ENCODE measurements at places on chromosomes 2 and 18. TPM values are rescaled to one million over a fixed set of nuclear protein-coding genes. Genes with fewer than 3 reads are reported as not detected.

Gene TRIM54
- total RNA-seq = 1.3 TPM

Gene OBSL1
- total RNA-seq = 23.3 TPM

Gene COL3A1
- total RNA-seq = 0.09 TPM

Gene FRZB
- 0.12 TPM for total RNA-seq

Gene RTP5
- total RNA-seq = not detected

Gene HOXD3
- total RNA-seq = 0.20 TPM

Gene EN1
- total RNA-seq = 0.70 TPM

Gene B3GNT2
- total RNA-seq = 30.6 TPM

Gene TMEM247
- total RNA-seq = not detected

Gene GKN2
- total RNA-seq = 2.2 TPM

Gene AMER3
- not detected for total RNA-seq

Gene INPP1
- total RNA-seq = 29.4 TPM

Gene CYTIP
- not detected for total RNA-seq

Gene ACADL
- not detected for total RNA-seq

Gene PROKR1
- total RNA-seq = not detected

Gene DNAJB2
- total RNA-seq = 32.8 TPM

Gene SERPINB12
- not detected for total RNA-seq

Gene GRHL1
- 1.3 TPM for total RNA-seq

Gene DCTN1
- total RNA-seq = 144 TPM

Gene CCDC178
- not detected for total RNA-seq

Gene UGT1A5
- not detected for total RNA-seq

Gene TMEM131
- total RNA-seq = 13.6 TPM

Gene AFF3
- total RNA-seq = not detected

Gene ARHGAP25
- total RNA-seq = 0.34 TPM

Gene MORN2
- 41.0 TPM for total RNA-seq

Gene CIB4
- total RNA-seq = 0.38 TPM

Gene FAM237A
- not detected for total RNA-seq

Gene SLC66A2
- total RNA-seq = 18.8 TPM

Gene SLC14A1
- not detected for total RNA-seq
